ENCODE measurements at places on chromosomes 16 and 17.

DNA sequence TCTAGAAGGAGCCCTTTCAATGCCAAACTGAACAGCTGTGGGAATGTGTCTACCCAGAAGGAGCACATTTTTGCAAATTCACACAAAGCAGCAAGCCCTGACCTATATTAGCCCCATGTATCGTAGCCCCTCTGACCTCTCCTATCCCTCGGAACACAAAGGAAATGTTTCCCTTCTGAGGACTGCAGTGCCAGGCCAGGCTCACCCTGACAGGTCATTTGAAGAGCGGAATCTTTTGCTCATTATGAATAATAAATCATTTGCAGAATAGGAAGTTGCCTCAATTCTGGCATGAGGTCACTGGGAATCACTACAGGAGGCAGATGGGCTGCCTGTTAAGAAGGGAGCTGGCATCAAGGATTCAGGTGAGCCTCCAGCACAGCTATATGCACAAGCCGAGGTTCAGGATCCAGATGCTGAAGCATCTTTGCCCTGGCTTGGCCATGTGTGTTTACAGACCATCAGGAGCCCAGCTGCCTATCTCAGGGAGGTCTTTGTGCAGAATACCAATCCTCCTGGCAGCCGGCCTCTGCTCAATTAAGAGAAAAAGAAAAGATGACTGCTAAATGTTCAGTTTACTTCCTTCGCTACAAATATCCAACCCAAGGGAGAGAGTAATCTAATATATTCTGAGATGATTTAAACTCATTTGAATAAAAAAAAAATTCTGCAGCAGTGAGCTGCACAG lies 119.4 kb downstream of the USP31 start:
- DNase-seq: no peak

GRCh38 chr17:34374457-34374856 lies 11.4 kb upstream of the CCL1 start:
- DNase-seq: no peak

DNA sequence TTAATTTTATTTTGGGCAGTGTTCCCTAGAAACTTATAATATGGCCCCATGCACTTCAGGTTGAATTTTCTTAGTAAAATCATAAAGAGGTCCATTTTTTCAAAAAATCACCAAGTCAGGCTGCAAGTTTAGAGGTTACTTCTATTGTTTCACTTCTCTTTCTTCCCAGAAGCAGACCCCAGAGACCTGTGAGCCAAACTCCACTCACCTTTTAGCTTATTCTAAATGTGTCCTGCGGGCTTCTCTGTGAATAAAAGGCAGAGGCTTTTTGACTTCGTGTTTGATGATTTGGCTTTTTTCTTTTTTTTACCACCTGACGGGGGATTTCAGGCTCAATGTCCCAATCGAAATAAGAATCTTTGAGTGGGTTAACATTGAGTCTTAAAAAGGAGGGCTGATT lies 7.4 kb downstream of the PRKCB start:
- no peak for DNase-seq

DNA sequence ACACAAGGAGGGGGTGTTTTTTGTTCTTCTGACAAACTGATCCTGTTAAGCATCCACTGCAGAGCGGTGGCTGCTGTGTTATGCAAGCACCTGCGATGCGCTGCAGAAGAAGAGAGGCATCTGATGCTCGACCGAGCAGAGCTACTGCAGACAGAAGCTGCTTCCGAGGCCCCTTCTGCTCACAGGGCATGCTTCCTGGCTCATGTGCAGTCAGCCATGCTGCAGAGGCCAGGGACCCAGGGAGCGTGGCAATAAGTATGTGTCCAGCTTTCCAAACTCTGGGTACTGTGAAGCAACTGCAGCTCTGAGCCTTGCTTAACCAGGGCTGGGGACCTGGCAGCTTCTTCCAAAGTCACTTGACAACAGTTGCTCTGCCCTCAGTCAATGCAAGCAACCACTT lies 448.6 kb upstream of the RBFOX1 start:
- DNase-seq: no peak

DNA sequence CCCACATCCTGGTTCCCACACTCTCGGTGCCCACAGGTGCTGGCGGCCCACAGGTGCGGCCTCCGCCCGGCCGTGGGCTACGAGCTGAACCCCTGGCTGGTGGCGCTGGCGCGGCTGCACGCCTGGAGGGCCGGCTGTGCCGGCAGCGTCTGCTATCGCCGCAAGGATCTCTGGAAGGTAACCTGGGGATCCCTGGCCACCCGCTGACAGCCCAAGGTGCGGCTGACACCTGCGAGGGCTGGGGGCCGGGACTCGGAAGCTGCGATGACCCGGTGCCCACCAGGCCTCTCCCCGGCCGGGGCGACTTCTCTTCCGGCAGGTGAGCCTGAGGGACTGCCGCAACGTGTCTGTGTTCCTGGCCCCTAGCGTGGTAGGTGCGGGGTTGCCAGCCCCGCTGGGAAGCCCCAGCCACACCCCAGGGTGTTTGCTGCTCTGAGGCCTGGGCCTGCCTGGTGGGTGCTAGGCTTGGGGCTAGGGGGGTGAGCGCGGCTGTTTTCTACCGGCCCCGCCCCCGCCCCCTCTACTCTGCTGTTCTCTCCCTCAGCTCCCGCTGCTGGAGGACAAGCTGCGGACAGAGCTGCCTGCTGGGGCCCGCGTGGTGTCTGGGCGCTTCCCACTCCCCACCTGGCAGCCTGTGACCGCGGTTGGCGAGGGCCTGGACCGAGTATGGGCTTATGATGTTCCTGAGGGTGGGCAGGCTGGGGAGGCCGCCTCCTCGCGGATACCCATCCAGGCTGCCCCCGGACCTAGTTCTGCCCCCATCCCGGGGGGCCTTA lies 1.0 kb downstream of the ANTKMT start:
- DNase-seq: no peak

GRCh38 chr16:19119564-19119963 lies 5.8 kb downstream of the ITPRIPL2 start:
- DNase-seq: no peak

GRCh38 chr17:1641065-1641403 lies 4.5 kb downstream of the SCARF1 start:
- DNase-seq: no peak

DNA sequence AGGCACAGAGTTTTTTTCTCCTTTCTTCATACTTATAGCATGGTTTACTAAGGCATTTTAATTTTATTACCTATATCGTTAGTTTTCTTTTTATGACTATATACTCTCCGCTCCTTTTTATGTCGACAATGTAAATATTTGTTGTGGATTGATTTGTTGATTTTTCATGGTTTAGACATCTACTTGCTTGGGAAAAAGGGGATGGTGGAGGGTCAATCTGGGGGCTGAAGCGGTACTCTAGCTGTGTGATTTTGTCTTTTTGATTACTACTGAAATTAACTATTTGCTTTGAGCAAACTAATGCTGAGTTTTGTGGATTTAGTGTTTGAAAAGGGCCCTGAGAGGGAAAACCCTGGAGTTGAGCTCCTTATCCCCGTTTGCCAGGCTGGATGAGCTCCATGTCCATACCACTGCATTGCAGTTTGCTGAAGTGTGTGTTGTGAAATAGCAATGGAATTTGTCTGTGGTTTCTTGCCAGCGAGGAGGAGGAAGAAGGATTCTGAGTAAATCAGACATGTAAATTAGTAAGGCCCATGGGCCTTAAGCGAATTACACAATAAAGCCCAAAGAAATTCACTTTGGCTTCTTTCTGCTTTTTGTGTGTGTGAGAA lies 72.0 kb downstream of the FTO start:
- DNase-seq: no peak

GRCh38 chr17:42138749-42139492 lies 15.9 kb downstream of the RAB5C start:
- no peak for DNase-seq

DNA sequence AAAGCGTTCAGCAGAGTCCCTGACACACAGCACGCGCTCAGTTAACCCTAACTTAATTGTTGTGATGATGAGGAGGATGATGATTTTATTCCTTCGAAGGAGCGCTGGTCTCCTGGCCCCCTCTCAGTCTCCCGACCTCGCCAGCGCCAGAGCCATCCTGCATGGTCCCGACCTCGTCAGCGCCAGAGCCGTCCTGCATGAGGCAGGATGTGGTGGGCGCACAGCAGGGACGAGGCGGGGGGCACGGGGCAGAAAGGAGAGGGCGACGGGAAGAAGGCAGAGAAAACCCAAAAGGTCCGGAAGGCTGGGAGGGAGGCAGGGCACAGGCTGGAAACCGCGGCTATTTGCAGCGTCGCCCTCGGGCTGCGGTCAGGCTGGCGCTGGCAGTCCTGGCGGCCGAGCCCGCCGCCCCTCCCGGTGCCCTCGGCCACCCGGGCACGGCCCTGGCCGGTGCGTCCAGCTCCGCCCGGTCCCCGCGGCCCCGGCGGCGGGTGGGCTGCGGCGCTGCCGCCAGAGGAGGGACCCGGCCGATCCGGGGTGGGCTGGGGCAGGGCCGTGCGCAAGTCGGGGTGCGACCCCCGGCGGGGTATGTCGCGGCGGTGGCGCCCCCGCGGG lies 3.0 kb upstream of the TAC4 start:
- DNase-seq: no peak

- no peak for DNase-seq
Measured at GRCh38 chr17:29215174-29215573, 31.5 kb upstream of the CRYBA1 start.

DNA sequence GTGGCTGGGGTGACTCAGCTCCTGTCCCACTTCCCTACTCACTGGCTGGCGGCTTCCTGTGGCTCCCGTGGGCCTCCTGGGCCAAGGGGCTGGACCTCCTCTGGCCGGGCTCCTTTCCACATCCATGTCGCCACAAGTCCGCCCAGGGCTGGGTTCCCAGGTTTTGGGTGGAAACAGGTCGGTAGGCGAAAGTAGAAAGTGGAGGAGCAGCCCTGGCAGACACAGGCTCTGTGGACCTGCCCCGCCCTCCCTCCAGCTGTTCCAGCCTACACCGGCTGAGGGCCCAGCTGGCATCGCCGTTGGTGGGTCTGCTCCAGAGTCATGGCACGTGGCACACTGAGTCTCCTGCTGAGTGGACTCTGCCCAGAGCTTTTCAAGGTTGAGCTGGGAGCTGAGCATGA lies 28.7 kb downstream of the GSE1 start:
- no peak for DNase-seq

- DNase-seq: peak; percentile 4
Measured at GRCh38 chr17:9402590-9403199, 172.9 kb downstream of the STX8 start.

- DNase-seq: no peak
Measured at GRCh38 chr16:81595629-81596292, 151.2 kb downstream of the CMIP start.

DNA sequence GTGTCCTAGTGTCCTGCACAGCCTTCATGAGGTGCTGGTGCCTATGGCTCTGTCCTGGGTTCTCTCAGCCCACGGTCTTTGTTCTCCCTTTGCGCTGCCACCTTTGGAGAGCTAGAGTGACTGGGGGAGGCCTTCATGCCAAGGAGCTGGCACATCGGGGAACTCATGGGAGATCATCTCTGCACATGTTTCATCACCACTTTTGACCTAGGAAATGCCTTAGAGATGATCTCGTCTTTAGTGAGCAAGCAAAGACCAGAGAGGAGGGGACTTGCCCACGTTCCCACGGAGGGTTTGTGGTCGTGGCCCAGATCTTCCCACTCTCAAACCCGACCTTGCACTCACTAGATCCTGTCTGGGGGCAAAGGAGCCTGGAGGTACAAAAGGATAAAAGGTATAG lies 23.5 kb downstream of the TBX4 start:
- no peak for DNase-seq

- DNase-seq: no peak
Measured at GRCh38 chr17:49370971-49371834, 9.2 kb upstream of the ZNF652 start.

- no peak for DNase-seq
Measured at GRCh38 chr16:4285167-4285566, 12.3 kb upstream of the TFAP4 start.

DNA sequence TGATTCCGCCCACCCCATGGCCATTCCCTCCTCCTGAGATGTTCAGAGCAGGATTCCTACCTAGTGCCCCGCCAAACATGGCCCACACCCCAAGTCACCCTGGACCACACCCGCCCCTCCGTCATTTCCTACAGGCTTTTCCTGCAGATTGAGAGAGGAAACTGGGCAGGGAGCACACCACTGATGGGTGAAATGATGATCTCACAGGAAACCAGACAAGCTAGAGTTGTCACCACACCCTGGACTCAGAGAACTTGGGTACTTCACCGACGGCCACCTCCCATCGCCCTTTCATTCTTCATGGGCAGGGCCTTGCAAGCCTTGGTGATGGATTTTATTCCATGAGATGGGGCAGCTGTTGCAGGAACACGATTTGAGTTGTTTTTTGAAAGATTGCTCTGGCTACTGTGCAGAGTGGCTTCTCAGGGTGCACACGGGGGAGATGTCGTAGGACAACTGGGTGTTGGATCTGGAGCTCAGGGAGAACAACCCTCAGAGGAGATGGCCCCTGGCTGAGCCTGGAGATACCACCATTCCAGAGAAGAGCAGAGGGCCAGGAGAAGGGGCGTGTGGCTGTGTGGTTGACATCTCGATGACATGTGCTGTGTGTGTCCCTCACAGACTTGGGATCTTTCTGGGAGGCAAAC lies 7.4 kb upstream of the B9D1 start:
- DNase-seq: no peak

GRCh38 chr16:57756424-57757325 lies 21.1 kb downstream of the KATNB1 start:
- DNase-seq: no peak

- no peak for DNase-seq
Measured at GRCh38 chr16:27967169-27967568, 96.3 kb downstream of the GSG1L start.

- DNase-seq: no peak
Measured at GRCh38 chr16:88713568-88714419, 7.5 kb downstream of the CTU2 start.

GRCh38 chr16:81558077-81558443 lies 113.5 kb downstream of the CMIP start:
- DNase-seq: no peak

GRCh38 chr16:87207509-87207908 lies 109.7 kb downstream of the C16orf95 start:
- DNase-seq: no peak

GRCh38 chr16:22868593-22869224 lies 54.7 kb downstream of the HS3ST2 start:
- DNase-seq: no peak

GRCh38 chr16:85211271-85211801 lies 99.1 kb upstream of the CIBAR2 start:
- DNase-seq: no peak

DNA sequence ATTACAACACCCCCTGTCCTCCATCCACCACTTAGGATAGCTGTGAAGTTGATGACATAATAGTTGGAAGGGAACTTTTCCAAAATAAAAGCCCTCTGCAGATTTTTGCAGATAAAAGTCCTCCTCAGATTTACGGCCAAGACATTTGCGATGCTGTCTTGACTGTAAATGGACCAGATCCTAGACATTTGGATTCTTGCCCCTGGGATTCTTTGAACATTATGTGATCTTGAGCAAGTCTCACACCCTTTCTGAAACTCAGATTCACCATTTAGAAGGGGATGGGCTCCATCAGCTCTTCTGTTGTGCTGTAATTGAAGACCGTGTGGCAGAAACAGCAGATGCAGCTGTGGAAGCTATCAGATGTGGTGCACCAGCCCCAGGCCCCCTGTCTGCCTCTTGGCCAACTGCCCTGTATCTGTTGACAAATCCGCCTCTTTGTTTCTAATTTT lies 153.9 kb upstream of the CACNG3 start:
- DNase-seq: no peak
